ENCODE measurements at places on chromosomes 5 and 9. TPM values are rescaled to one million over a fixed set of nuclear protein-coding genes. Genes with fewer than 3 reads are reported as not detected.

DNA sequence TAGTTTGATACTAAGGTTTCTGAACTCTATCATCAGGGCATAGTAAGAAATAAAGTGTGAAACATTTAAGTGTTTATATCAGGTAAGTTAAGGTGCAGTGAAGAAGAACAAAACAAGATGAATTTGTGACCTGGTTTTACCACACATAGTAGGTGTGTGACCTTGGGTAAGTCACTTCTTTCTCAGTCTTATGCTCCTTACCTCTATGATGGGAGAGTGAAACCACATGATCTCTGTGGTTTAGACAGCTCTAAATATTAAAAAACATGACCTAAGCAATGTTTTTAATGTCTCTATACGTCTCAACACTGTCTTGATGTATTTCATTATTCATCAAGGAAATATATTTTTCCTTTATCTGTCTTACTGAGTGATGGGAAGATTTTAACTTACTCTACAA, 629.6 kb upstream of the DMAC1 start:
- no peak for DNase-seq

GRCh38 chr5:78467752-78468357, 107.4 kb downstream of the SCAMP1 start:
- no peak for DNase-seq

LCN12 gene
- total RNA-seq: 1.0 TPM

- no peak for DNase-seq
Observed at GRCh38 chr9:77508396-77508795, 139.7 kb downstream of the GNA14 start.

SLC12A2 gene
- total RNA-seq: 27.4 TPM

DNA sequence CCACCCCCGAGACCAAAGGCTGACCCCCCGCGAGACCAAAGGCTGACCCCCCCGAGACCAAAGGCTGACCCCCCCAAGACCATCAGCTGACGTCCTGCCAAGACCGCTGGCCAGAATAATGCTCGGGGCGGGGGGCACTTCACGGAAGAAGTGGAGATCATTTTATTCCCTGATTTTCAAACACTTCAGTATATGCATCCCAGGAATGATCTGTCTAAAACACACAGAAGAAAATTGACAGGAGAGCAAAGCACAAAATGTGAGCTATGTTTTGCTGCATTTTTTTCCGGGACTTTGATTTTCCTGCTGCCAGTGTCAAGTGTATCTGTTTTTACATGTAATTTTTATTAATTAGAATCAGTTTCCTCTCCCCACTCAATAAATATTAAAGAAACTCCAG, 67.1 kb downstream of the ADAMTS2 start:
- DNase-seq: no peak

DNA sequence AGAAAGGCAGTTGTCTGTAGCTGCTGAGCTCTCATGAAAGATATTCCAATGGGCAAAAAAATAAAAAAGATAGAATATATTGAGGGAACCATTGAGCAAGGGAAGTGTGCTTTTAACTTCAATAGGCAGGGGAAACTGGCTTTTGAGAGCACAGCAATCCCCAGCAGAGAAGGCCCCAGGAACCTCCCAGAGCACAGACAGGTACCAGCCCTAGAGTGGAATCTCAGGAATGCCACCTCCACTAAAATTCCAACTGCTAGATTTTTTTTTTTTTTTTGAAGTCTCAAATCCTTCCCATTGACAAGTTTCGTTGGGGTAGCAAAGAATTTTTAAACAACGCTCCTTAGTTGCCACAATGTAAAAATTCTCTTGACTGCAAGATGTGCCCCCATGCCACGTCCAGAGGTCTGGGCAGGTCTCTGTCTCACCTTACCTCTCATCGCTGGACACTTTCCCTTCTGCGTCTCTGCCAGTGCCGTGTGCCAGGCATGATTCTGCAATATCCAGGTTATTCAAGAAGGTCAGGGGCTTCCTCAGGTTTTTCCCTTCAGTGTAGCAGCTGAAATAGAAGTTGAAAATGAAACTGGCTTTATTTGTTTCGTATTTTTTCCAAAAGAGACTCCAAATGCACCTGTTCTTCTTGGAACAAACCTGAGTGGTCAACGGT, 64.2 kb upstream of the IRX1 start:
- DNase-seq: no peak

DNA sequence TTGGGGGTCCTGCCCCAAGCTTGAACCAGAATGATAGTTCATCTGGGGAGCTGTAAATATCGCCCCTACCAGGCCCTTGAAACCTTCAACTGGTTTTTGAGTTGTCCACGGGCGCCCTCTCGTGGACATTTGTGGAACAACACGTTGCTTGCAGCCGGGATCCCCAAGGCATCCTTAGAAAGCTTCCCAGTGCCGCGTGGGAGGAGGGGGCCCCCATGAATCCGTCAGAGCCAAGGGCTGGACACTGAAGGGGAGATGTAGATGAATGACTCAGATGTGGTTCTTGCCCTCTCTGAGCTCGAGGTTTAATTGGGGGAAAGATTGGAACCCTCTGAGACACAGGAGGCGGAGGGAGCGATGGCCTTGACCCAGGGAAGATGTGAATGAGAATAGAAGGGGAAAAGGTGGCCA, 31.8 kb upstream of the ORM1 start:
- peak; percentile 58 for DNase-seq

DMGDH gene
- 19.2 TPM for total RNA-seq

DNA sequence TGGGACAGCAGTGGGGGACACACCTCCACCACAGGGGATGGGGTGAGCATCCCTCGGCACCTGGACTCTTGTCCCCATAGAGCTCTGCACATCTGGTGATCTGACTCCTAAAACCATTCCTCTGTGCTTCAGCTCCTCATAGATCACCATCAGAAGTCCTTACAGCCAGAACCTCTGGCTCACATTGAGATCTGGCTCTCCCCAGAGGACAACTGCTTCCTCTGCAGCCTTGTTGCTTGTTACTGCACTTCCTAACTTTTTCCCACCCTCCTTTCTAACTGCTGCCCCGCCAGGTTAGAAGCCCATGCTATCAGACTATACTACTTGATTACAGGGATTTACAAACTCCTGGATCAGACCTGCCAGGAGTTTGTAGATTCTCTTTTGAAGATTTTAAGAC, 64.5 kb downstream of the ARSB start:
- no peak for DNase-seq

DNA sequence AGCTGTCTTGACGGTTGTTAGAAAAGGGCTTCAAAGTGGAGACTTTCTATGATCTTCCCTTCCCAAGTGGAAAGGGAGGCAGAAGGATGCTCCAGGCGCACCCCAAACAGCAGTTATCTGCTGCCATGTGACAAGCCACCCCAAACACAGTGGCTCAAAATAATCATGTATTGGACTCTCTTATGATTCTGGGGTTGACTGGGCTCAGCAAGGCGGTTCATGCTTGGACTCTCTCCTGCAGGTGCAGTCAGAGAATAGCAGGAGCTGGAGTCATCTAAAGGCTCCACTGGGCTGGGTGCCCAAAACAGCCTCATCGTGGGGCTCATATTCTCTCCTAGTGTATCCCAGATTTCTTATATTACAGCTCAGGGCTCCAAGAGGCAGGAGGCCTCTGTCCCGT, 177.6 kb upstream of the IER5L start:
- DNase-seq: no peak

DNA sequence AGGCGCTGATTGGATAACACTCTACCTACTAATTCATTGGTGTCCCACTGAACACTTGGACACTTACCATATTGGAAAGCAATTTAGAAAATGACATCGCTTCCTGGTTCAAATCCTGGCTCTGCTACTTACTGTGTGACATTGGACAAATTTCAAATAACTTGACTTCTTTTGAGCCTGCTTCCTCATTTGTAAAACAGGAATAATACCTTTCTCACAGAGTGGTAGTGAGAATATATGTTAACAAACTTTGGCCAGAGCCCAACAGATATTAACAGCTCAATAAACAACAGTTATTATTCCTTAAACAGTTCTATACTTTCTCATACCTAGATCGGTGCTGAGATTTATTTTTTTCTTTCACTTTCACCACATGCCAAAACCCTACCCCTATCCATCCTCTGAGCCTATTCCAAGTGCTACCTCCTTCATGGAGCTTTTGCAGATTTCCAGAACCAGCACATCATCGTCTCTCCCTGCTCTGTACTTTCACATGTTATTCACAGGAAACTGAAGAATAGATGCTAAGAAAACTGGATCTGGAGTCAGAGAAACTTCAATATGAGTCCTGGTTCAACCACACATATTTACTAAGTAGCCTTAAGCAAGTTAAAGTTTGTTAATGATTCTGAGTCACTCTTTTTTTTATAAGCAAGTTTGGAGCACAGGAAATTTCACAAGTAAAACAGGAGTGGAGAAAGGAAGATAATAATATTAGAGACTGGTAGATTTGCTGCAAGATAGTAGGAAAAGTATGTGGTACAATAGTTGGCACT, 92.3 kb downstream of the STRBP start:
- no peak for DNase-seq

LHX3 gene
- total RNA-seq: 0.17 TPM

TGFBI gene
- not detected for total RNA-seq

GRCh38 chr9:96482476-96482875, 32.5 kb downstream of the HABP4 start:
- DNase-seq: no peak
